ENCODE measurements at places on chromosomes 11 and 22.

GRCh38 chr11:47187723-47188122 lies 1.5 kb upstream of the PACSIN3 start:
- DNase-seq, result no peak

GRCh38 chr11:45180848-45181192 lies 34.4 kb downstream of the PRDM11 start:
- DNase-seq, result no peak

- DNase-seq, result no peak
These were observed 64.2 kb downstream of the CADM1 start for GRCh38 chr11:115439969-115440540.

DNA sequence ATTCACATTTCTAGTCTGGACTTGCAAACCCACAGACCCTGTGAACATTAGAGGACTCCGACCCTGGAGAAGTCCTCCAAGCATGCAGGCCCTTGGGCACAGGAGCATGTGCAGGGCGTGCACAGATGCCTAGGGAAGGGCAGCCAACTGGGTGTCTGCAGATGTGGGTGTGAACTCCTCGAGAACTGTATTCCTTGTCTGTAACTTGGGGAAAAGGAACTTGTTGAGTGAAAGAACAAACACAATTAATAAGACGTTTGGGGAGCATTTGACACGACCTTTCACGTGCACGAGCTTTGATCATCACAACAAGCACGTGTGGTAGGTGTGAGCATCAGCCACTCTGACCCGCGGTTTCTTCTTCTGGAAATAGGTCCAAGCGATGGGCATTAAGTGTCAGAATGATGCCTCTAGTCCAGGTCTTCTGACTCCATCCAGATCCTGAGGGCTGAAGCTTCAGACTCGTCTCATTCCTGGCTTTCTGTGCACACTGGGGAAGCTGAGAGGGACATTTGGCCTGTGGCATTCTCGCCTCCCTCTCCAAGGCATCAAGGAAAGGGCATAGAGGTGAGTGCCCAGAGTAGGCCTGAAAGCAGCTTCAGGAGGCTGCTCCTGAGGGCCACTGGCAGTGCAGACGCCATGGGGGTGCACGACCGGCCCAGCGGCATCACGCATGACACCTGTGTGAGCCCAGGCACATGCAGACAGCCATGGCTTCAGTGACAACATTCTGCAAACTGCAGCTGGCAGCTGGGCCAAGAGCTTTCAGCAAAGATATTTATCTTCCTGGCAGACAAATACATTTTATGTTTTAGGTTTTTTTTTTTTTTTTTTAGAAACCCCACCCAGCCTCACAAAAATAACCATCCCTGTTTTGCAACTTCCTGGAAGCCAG lies 32.5 kb downstream of the ALX4 start:
- DNase-seq, result no peak

DNA sequence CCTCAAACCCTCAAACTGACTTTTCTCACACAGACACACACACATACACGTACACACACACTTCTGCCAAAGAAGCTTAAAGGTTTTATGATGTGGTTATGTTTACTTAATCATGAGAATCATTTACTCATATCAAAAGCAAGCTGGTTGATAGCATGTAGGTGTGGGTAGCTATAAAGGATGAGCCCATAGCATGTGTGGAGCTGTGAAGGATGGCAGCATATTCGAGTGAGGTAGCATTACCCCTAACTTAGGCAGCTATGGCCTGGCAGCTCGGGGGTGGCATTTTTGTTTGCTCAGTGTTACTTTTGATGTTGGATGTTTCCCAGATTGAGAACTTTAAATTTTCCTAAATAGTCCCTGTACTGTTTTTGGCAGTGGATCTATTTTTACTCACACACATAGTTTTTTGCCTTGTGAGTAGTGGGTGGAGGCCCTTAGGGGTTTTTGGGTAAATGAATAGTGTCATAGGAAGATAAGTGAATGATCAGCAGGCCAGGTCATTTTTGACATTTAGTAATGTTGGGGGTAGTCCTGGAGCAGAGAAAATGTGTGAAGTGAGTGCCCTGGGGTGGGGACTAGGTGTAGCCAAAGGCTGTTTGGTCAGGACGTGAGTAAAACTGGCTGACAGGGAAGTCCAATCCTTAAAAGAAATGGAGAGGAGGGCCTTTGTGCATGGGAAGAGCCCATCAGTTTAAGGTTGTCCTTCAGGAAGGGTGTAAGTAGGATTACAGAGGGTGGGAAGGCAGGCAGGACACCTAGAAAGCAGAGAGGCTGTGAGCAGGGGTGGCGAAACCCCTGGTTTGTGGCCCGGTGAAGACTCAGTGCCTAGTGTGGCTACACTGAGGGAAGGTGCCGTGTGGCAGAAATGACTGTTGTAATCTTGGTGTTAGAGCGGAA lies 7.1 kb downstream of the YWHAH start:
- DNase-seq, result no peak

- DNase-seq, result no peak
These were observed 1053.8 kb downstream of the TBC1D22A start for GRCh38 chr22:47816121-47816862.
